ENCODE measurements at places on chromosomes 5 and 9. TPM values are rescaled to one million over a fixed set of nuclear protein-coding genes. Genes with fewer than 3 reads are reported as not detected.

The CEP78 gene
- 18.8 TPM for total RNA-seq

The IFNB1 gene
- not detected for total RNA-seq

The MEGF9 gene
- total RNA-seq: 6.8 TPM

The DBH gene
- not detected for total RNA-seq

The SLC34A1 gene
- not detected for total RNA-seq

The SPATA9 gene
- total RNA-seq: 0.71 TPM

DNA sequence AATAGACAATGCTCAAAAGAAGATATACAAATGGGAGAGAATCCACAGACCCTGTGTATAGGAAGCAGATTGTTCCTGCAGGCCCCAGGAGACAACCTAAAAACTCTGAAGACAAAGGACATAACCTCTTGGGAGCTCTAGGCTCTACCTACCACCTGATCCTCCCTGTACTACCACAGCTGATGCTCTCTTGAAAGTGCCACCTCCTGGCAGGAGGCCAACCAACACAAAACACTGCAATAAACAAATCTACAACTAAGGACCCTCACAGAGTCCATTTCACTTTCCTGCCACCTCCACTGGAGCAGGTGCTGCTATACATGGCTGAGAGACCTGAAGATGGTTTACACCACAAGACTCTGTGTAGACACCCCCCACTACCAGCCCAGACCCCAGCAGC is 49.0 kb downstream of the STARD4 start:
- no peak for DNase-seq

DNA sequence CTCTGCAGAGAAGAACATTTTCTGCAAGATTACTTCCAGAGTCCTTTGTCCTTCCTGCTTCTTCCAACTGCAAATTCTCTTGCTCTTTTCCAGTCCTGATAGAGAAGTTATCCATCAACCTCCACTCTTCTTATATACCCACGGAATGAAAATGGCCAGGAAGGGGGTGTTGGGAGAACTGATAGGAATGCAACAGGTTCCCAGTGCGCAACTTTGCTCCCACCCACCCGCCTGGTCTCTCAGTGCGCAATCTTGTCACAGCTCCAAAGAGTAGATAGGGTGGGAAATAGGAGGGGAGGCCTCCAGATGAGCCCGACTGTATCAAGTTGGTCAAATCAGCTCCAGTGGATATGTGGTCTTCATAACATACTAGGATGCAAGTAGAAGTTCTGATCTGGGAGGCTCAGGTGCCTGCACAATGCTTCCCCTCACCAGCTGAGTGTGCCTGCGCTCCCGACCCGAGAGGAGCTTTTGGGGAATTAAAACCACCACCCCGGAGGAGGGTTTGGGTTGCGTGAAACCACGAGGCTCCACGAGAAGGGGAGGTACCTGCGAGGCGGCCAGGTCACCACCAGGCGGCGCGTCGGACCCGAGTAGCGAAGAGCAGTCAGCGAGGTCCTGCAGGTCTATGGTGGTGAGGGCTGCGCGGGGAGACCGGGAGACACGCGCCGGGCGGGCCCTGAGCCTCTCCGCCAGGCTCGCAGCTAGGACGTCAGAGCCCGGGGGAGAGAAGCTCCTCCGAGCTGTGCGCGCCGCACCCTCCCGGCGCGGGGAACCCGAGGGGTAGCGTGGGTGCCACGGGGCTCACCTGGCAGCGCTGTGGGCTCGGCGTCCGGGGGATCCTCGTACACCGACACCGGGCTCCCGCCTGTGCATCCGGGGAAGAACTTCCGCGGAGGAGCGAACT is 835 bp downstream of the MCIDAS start:
- peak; percentile 53 for DNase-seq

GRCh38 chr5:165783024-165783423 is 2277.6 kb downstream of the MAT2B start:
- no peak for DNase-seq

DNA sequence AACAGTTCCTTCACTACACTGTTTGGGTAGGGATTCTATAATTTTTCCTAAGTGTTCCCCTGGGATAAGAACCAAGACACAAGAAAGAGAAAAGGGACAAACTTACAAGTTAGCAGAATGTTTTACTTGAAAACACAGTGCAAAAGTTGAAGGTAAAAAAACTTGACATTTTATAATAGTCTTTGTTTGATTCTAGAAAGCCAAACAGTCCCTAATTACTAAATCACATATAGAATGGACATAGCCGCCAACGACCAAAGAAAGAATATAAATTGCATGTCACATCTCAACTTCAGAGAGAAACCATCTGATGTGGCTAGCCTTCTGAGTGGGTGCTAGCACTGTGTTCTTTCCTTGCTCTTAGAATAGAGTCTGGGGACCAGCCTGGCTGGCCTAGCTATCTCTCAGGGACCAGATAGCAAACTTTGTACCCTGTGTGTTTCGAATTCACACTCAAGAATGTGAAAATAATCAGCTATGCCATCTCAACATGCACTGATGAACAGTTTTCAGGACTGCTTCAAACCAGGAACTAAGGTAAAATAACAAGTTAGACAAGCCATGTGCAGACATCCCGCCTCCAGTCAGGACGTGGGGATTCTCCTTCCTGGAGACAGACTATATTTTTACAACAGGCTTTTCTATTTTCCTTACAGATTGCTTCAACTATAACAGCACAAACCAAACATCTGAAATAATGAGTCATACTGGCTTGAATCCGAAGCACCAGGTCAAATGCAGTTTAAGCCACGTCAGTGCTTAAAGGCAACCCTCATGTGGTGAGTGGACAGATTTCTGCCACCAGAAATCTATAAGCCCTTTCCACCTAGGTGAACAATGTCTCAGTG is 53.7 kb downstream of the LHFPL2 start:
- peak; percentile 98 for DNase-seq

- DNase-seq: no peak
These were observed 8.2 kb upstream of the ISL1 start for GRCh38 chr5:51375084-51375483.

GRCh38 chr5:96743805-96744204 is 63.9 kb downstream of the ERAP1 start:
- DNase-seq: no peak

DNA sequence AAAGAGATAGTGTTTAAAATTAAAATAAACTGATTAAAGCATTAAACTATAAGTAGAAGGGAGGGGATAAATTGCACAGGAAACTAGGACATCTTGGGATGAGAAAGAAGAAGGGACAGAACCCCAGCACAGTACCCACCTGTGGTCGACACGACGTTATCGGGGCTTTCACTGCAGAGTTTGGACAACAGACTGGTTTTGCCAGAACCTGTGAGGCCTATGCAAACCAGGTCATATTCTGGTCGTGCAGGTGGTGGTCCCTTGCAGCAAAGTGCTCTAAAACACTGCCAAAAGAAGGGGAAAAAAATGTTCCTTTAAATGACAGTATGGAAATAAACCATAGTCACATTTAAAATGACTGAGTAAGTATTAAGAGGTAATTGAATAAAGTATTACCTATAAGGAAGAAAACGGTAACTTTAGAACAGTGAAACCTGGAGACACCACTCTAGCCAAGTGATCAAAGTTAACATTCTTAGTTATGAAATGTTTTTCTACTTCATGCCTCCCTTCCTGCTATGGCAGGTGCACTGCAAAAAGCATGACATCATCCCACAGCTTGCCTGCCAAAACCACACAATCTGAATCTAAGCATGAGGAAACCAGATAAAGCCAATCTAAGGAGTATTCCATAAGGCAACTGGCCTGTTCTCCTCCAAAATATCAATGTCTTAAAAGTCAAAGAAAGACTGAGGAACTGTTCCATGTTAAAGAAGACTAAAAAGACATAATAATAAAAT is 138.6 kb downstream of the ARL15 start:
- DNase-seq: no peak

DNA sequence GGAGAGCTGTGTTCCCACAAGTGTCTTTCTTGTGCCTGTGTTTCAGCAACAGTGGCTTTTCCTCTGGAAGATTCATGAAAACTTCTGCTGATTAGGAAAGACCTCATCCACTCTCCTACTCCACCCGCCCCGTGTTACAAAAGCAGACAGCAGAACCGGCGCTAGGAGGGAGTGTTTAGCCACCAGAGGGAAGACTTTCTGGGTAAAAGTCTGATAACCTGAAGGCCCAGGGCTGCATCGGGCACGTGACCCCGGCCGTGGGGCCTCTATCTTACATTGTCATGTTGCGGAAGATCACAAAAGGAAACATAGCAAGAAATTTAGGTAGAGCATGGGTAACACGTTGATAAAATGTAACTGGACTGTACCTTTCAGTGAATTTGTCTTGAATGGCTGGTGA is 32.0 kb upstream of the DMRT2 start:
- peak; percentile 54 for DNase-seq

- DNase-seq: no peak
These were observed 37.6 kb downstream of the ACER2 start for GRCh38 chr9:19446361-19446861.

- DNase-seq: no peak
These were observed 51.1 kb upstream of the COL5A1 start for GRCh38 chr9:134590240-134591081.

DNA sequence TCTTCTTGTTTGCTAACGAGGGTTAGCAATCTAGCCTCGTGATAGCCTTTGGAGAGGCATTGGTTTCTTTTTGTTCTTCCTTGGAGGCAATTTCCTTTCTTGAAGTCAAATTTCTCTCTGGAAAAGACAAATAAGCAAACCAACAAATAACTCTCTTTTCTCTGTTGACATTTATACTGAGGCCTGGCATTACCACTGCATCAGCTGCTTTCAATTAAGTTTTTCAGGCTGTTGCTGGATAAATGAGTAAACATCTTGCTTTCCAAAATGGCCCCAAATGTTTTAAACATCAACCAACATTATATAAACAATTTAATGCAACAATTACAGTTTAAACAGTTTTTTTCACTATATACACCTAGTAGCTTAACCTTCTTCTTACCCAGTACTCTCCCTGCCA is 264.4 kb downstream of the HTR1A start:
- peak; percentile 3 for DNase-seq

DNA sequence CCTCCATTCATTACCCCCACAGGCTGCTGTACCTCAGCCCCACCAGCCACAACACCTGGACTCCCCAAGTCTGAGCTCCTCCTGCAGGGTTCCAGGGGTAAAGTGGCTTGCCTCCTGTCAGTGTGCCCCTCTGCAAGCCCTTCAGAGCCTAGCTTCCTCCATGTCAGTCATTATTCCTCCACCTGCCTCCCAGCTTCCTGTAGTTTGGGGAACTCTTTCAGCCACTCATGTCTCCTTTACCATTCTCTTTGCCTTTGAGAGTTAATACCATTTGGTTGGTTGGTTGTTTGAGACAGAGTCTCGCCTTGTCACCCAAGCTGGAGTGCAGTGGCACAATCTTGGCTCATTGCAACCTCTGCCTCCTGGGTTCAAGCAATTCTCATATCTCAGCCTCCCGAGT is 36.2 kb downstream of the IRF1 start:
- DNase-seq: no peak

GRCh38 chr5:15105799-15106393 is 234.3 kb upstream of the ANKH start:
- DNase-seq: peak; percentile 71

- no peak for DNase-seq
These were observed 589.2 kb downstream of the PRR16 start for GRCh38 chr5:121053055-121053985.

DNA sequence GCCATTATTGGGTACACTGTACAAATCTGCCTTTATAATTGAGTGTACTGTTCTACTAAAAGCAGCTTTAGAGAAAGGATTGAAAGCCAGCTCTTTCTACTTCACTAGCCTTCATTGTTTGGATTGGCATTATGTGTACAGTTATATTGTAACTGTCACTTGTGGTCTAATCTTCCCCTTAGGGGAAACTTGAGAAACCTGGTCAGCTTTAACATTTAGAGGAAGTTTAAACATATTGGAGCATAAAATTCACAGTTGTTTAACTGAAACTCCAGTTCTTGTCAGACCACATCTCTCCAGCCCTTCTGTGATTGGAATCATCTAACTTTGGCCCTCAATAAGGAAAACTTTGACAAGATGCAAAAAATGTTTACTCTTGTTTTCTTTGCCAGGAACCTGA is 24.6 kb downstream of the PIK3R1 start:
- peak; percentile 53 for DNase-seq

DNA sequence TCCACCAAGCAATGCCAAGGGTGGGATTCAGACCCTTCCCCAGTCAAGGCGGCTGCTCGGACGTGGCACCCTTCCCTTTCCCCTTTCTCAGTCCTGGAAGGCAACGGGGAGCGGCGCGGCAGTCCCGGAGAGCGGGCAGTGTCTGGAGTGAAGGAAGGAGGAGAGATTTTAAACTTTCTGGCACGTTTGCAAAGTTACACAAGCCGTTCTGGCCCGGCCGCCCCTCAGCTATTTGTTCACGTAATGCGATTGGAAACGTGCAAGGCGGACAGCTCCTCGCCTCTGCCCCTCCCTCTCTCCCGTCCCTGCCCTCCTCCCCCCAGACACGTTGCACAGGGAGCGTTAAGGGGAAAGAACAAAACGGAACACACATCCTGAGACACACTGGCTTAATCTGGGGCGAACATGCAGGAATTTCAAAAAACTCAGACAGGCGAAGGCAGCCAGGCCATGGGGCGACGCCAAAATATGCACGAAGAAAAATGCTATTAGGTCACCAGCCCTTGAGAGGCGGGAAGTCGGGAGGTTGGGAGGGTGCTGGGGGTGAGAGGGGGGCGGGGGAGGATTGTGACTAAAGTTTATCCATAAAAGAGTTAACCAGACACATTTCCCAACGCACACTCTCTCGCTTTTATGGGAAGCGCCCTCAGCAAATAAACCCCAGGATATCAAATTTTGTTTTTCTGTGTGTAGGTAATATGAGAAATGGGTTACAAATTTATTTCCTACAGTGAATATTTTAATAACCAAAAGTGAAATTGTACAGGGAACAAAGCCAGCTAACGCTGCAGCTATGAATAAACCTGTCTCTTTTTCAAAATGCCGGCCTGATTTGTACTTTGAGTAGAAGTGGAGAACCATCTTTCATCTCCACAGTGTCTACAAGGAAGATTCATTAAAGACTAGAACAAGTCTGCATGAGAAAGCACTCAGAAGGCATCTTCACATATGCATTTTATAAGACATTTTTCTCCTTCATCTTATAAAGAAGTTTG is at the start of gene LOX:
LOX (minus strand) TSS at position 144 of the 995 bp plus-strand sequence. CDS start 274 bp downstream, outside the sequence.
- DNase-seq: peak; percentile 98

DNA sequence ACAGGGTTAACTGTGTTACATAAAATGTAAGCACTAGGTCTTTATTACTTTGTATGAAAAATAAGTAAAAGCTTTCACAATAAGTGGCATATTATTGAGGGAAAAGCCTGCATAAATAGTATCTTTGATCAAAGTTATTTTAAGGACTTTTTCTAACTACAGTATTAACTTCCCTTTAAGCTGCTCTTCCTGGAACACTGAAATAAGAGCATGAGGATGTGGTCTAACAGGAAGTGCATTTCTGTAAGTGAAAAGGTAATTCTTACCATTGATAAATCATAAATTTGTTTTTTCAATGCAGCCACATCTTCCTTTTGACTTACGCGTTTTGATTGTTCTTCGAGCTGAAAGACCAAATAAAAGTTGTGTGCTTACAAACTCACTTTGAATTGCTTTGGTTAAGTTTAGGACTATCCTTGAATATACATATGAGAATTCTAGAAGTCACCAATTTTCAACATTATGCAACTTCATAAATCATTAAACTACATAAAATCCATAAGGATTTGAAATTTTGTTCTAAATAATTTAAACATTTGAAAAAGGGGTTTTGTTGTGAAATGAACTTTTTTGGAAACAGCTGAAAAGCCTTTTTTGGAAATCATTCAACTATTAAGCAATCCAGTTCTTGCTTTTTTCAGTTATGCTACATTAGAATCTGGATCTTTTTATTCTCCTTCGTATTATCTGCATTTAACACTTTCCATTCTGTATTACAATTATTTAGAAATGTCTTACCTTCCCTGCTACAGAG is 50.6 kb downstream of the RASEF start:
- DNase-seq: peak; percentile 69

GRCh38 chr5:463301-463700 is 20.3 kb downstream of the EXOC3 start:
- no peak for DNase-seq
